NCI-H2081 treated with DMSO at 0.1 percent for 48 hours (cell line): ENCODE measurements at places on chromosomes 3 and 15.
A peak's percentile ranks its signal among the peaks of the same experiment; 100 is the strongest.

DNA sequence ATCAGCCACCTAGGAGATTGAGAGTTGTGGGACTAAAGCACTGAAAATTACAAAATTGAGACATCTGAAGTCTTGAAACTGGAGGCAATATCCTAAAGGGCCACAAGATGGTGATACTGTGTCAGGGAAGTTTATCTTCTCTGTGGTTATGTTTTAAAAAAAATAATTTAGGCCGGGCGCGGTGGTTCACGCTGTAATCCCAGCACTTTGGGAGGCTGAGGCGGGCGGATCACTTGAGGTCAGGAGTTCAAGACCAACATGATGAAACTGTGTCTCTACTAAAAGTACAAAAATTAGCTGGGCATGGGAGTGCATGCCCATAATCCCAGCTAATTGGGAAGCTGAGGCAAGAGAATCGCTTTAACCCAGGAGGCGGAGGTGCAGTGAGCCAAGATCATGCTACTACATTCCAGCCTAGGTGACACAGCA lies 17.9 kb upstream of the NIT2 start:
- DNase-seq = peak; percentile 14

DNA sequence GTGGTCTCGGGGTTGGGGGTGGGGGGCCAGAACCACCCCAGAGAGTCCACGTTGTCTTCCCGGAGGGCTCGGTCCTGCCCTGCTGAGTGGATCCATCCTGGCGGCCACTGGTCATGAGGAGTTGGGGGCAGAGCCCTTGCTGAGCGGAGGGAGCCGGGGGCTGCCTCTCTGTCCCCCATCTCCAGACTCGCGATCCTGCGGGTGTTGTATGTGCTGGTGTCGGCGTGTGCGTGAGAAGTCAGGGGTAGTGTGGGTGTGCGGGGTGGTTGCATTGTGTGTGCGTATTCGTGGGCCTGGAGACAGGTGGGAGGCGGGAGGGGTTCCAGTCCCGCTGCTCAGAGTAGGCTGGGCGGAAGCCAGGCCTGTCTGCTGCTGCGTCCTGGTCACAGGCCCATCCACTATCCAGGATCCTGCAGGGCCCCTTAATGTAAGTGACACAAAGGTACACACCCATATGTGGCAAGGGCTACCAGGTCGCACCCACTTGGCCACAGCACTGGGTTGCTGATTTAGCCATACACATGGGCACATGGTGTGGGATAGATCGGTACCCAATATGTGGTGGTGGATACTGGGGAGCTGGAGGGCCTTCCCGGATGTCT lies 30.7 kb downstream of the NBEAL2 start:
- DNase-seq = no peak

DNA sequence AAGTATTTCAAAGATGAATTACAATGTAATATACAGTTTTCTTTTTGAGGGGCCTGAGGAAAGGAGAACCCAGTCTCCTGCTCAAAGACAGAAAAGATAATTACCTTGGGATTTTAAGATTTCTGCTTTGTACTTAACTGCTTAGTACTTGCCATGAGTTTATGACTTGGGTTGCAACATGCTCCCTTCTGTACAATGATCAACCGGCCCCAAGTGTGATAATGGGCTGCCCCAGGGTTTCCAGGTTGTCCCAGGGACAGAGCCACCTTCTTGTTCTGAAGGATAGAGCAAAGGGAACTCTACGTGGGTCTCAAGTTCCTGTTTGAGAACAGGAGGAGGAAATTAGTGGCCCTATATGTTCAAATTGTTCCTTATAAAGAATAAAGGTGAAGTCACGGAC lies 104.8 kb downstream of the ABHD5 start:
- no peak for DNase-seq

- DNase-seq = no peak
Observed at GRCh38 chr3:187977659-187978058, 176.3 kb upstream of the LPP start.

- DNase-seq = no peak
Observed at GRCh38 chr3:109803274-109803673, 465.9 kb upstream of the DPPA4 start.

DNA sequence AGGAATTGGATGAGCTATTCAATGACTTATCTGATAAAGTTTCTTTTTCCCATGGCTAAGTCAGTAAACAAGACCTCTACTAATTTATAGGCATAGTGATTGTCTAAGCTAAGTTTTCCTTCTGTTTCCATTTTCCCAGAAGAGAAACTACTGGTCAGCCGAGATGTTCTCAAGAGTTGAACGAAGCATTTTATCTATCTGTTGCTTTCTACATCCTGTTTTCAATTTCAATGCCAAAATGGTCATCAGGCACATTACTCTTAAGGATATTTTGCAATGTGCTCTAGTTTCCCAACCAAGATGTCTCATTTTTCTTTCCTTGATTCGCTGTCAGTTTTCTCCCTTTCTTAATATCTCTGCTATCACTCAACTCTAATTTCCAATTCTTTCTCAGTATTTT lies 228.7 kb downstream of the MBNL1 start:
- DNase-seq = no peak

GRCh38 chr15:89395461-89395871 lies 60.8 kb upstream of the POLG start:
- DNase-seq = no peak

- DNase-seq = no peak
Observed at GRCh38 chr15:32007355-32007960, 22.9 kb upstream of the CHRNA7 start.

- DNase-seq = no peak
Observed at GRCh38 chr15:57345584-57345983, 30.7 kb upstream of the CGNL1 start.

DNA sequence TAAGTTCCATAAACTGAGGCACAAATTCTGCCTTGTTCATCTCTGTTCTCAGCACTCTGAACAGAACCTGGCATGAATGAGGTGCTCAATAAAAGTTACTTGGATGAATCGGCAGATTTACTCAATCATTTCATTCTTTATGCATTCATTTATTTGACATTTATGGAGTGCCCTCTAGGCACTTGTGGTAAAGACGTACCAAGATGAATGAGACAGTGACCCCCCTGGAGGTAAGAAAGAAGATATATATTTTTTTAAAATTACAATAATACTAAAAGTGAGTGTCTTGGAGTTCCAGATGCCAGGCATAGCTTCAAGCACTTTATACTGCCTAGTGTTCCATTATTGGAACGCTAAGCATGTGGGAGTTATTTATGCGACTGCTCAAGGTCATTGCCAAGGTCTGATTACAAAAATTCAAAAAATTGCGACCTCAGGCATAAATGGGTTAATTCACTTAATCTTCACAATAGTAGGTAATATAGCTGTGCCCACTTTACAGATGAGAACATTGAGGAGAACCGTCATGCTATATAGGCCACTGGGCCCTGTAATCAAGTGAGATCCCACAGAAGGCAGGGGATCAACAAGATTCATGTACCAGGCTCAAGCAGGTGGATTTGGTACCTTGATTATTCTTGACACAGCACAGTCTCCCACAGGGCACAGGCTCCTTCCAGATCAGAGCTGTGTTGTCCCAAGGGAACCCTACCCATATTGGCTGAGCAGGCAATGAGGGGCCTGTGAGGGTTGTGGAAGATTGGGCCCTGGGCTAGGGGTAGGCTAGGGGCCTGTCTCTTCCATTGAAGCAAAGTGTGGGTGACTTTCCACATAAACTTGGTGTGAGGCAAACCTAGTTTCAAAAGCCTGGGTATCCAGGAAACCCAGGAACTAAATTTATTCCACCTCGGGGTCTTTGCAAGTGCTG lies 10.7 kb downstream of the XIRP1 start:
- DNase-seq = no peak

DNA sequence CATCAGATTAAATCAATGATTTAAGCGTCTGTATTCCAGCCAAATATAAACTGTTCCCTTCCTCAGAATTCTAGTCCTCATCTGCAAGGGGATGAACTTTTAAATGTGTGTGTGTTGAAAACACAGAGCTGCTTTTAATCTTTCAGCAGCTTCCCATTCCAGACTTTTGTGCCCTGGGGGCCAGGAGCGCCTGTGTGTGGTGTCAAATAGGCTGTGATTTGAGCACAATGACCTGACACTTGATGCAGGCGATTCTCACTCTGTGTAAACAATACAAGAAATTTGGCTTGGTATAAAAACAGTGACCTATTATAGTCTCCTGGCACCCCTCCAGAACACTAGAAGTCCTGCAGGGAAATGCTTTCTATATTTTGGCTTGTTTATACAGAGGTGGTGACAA lies 274.6 kb upstream of the ROPN1 start:
- peak; percentile 100 for DNase-seq

DNA sequence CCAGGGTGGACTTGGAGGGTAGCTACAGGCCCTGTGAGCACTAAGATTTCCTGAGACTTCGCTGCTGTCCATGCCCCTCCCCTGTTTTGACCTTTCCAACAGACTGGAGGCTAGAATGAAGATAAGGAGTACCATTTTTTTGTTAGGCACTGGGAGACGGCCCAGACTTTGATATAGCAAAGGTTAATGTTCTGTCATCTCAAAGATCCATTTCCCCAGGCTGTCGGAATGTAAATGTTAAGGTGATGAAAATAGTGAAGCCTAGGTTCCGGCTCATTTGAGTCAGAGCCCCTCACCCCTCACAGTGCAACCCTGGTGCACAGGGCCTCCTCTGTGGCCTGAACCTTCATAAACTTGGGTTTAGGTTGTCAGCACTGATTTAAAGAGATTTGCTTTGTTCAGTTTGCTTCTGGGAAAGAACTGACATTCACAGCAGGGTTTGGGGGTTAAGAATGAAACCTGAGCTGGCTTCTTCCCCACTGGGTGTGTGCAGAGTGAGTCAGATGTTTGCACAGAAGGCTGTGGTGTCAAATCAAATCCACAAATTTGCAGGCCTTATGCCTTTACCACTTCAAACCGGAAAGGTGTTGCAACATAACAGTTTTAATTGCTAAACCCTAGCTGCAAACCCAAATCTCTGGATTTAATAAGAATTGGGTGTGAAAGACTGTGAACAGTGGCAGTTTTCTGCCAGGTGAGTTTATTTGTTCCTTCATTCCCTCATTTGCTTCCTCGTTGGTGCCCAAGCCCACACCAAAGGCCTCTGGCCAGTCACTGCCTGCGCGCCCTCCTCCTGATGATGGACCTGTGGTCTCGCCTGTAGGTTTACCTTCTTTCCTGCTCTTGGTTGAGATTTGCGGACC lies 20.6 kb upstream of the KCTD6 start:
- DNase-seq = peak; percentile 71

- DNase-seq = no peak
Observed at GRCh38 chr3:157460253-157460652, 23.6 kb downstream of the PTX3 start.

DNA sequence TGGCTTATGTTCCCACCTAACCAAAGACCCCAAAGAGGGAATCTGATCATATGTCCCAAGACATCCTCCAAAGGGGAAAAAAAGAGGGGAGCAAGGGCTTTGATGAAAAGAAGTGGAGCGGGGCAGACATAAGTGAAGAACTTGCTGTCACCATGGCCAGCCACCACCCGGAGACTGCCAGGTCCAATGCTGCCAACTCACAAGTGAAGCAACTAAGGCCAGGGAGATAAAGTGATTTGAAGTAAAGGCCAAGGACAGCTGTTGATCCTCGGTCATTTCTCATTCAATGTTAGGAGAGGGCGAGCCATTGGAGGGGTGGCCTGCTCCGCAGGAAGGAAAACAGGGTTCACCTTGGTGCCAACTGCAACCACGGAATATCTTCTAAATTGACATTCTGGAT lies 72.6 kb upstream of the C3orf80 start:
- no peak for DNase-seq

DNA sequence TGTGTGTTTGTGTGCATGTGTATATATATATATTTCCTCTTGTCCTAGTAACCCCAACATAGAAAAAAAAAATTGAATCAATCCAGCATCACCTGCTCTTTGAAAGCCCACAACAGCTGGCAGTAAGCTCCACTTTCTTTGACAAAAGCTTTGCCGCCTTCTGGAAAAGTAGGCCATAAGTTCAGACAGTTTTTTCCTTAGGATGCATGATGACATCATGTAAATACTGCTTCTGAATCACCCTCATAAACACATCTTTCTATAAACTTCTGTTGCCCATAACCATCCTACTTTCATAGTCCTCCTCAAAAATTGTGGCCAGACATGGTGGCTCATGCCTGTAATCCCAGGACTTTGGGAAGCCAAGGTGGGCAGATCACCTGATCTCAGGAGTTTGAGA lies 67.4 kb downstream of the CSNK1G1 start:
- DNase-seq = no peak

DNA sequence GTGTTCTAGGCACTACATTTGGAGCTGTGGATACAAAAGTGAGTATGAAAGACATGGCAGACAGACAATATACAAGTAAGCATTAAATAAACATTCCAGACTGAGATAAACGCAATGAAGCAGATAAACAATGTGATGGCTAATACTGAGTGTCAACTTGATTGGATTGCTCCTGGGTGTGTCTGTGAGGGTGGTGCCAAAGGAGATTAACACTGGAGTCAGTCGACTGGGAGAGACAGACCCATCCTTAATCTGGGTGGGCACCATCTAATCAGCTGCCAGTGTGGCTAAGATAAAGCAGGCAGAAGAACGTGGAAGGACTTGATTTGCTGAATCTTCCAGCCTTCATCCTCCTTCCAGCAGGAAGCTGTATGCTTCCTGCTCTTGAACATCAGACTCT lies 77.2 kb downstream of the CADPS start:
- DNase-seq = no peak

DNA sequence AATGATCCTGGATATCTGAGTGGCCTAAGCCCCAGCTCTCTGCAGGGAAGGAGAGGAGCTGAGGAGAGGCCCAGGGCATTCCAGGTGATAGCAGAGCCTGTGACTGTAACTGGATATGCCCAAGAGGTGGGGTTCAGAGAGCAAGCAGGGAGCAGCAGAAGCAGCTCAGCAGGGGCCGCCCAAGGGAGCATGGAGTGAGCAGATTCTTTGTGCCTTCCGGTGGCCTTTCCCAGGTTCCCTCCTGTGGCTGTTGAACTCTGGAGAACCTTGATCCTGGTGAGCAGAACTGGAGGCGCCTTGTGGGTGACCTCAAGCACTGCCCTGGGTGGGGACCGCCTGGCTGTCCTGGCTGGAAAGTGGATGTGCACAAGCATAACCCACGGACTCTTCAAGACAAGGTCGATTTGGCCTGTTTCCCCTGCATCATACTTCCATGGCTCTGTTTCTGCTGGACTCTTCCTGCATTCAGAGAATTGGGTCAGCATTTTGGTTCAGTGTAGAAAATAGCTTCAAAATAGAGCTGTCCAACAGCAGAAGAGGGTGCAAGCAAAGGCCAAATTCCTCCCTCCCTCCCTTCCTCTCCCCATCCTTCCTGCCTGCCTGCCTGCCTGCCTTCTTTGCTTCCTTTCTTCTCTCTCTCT lies 76.1 kb downstream of the ARNT2 start:
- no peak for DNase-seq
